CD4-positive, alpha-beta T cell treated with Interleukin-10 for 1 hour (primary cell): ENCODE measurements at places on chromosomes 1 and 21.
A peak's percentile ranks its signal among the peaks of the same experiment; 100 is the strongest.

GRCh38 chr1:152533327-152533938 is 19.2 kb downstream of the CRCT1 start:
- peak; percentile 11 for DNase-seq

DNA sequence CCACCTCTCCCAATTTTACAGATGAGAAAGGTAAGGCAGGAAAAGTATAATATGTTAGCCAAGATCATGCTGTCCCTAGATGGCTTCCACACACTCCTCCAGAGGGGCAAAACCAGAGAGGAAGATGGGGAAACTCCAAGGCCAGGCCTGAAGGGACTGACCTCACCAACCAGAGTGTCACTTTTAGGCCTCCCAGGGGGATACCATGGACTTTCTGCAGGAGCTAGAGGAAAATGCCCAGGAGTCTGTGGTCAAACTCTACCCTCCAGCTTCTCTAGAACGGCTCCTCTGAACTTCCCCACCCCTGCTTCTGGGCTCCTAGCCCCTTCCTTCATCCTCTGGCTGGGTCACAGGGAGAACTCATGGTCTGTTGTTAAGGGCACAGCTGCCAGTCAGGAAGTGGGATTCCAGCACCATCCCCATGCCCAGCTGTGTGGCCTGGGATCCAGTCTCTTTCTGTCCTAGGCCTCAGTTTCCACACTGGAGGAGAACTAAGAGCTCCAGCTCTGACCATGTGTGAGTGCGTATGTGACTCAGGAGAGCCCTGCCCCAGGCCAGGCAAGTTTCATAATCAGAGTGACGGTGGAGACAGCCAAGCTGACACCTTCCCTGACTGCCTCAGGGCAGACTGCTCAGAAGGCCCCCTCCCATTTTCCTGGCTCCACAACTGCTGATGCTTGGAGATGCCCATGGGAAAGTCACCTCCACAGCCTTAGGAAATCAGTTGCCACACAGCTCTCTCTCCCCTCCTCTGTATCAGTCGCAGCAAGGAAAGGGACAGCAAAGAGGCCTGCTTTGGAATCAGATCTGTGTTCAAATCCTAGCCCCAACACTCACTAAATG is 1.9 kb downstream of the IGSF8 start:
- DNase-seq: no peak

DNA sequence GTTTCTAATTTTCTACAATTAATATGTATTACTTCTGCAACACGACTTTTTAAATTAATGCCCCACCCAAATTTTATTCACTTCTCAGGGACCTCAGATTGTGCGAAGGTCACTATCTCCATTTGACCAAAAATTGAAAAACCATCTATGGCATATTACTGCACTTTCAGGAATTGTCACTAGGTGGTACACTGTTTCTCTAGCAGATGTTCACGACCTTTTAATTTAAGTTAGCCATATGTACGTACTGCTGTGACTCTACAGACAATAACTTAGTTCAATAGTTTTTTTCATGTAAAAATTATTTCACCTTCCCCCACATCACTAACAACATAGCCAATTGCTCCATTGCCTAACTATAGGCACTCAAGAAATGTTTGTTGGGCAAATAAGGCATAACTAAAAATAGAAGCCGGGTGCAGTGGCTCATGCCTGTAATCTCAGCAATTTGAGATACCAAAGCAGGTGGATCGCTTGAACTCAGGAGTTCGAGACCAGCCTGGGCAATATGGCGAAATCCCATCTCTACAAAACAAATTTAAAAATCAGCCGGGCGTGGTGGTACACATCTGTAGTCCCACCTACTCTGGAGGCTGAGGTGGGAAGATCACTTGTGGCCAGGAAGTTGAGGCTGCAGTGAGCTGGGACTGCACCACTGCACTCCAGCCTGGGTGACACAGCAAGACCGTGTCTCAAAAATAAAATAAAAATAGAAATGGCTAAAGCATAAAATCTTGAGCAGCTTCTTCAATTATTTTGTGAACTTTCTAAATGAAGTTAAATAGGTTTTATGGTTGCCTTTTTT is 75.7 kb upstream of the PKN2 start:
- DNase-seq: peak; percentile 23

DNA sequence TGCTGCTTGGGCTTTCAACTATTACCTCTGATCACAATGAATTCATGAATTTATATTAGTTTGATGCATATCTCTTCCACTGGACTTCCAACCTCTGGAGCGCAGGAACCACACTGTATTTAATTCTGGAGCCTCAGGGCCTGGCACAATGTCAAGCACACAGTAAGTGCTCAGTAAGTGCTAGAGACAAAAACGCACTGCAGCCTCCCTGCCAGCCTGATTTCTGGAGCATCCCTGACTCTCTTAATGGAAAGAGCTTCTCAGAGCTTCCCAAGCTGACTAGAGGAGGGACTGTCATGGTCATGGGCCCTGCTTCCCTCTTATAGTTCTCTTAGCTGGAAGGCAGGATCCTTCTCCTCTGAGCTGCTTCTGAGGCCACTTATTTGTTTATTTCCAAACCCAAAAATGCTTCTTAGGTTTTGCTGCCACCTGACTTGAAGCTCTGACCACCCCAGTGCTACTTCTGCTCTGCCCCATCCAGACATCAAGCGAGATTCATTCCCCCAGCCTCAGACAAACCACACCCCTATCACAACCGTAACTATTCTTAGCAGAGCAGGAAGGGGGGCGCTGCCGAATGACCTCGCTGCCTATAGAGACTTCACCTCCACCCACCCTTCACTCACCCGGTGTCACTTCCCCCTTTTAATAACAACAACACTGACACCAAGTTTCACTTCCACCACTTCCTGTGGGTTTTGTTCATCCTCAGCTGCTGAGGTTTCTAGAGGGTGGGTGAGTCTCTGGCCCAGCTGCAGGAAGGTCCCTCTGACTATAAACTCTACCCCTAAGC is 33.6 kb downstream of the NUAK2 start:
- peak; percentile 91 for DNase-seq

DNA sequence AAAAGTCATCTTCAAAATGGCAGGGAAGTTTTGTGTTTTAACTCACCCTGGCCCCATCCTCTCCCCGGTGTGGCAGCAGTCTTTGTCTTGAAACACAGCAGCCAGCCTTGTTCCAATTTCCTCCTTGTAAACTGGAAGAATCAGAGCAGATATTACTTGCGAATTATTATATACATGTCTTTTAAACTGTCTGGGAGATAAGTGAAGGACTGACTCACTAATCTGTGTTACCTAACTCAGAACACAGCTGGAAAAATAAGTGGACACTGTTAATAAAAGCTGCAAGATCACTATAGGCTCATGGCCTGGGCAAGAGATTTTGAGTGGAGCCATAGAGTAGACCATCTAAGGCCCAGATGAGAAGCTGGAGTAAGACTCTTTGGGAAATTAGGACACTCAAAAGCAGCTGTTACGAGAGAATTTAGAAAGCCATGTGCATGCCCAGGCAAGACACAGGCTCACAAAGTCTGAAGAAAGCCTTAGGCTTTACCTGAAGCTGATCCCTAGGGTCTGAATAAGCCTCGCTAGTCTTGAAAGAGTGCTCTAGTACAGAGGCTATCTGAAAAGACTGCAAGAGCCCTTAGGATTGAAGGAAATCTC is 233.0 kb upstream of the RAB4A start:
- DNase-seq: no peak

GRCh38 chr1:45394342-45394741 is 54.1 kb upstream of the MUTYH start:
- peak; percentile 1 for DNase-seq
